ENCODE measurements at places on chromosomes 11 and 22. TPM values are rescaled to one million over a fixed set of nuclear protein-coding genes. Genes with fewer than 3 reads are reported as not detected.

DNA sequence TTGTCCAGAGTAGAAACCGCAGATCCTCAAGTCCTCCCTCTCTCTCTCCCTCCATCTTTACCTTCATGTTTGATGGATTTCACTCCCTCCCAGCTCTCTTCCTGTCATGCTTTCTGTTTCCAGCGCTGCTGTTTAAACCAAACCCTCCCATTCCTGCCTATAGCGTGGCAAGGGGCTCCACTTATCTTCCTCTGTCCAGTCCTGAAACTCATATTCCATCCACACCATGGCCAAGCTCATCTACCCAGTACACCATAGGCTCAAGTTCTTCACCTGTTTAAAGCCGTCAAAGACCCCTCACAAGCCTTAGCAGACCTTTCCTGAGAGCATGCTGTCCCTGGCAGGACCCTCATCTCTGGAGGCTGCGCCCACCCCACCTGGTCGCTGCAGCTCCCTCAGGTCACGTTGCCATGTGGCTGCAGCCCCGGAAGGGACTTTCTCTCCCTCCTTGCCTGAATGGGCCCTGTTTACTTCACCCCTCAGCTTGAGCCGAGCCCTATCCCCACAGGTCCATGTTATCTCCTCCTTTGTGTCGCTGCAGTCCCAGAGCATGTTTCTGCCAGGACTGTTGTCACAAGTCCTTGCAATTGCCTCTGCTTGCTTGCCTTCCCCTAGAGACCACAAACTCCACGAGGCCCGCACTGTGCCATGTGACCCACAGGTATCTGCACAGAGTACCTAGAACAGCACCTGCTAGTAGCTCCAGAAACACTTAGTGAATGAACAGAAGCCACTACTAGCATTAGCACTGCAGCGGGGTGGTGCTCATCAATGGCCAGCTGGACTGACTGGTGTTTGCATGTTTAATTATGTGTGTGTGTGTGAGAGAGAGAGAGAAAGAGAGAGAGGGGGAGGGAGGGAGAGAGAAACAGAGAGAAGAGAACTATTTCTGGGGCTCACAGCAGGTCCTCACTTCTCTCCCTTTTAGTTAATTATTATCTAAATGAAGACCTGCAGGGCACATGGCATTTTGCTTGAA, 149.4 kb upstream of the SNX19 start:
- DNase-seq: no peak

GRCh38 chr11:13210424-13210823, 67.2 kb upstream of the BMAL1 start:
- DNase-seq: peak; percentile 45

Gene GGTLC3
- polyA plus RNA-seq: 0.34 TPM

DNA sequence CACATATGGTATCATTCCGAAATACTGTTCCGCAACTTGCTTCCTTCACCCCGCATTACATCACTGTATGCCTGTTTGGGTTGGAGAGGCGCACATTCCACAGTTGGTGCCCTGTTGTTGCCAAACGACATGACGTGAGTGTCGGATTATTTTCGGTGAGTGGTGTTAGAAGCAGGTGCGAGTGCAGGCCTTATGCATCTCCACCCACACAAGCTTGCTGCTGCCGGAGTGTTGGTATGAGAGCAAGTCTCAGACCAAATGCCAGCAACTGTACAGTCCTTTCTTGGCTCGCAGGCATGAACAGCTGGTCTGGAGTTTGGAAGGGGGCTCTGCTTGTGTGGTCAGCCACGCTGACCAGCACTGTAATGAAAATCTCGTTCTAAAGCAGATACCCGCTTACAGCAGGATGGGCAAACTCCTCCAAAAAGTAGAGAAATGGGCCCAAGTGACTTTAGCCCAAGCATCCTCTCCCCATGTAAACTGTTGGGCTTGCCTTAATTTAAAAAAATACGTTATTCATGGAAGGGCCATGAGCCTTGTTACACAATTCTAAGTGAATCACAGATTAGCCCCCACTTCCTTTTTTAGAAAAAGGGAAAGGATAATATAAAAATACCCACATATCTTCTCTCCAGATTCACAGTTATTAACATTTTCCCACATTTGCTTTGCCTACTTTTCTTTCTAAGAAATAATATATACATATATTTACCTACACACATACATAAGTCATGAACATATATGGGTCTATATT, 48.7 kb upstream of the OR9Q1 start:
- no peak for DNase-seq

Gene KCTD14
- 3.1 TPM for polyA plus RNA-seq

GRCh38 chr11:115409116-115409670, 95.0 kb downstream of the CADM1 start:
- no peak for DNase-seq

- DNase-seq: peak; percentile 67
These were observed 13.9 kb upstream of the TP53AIP1 start for GRCh38 chr11:128956401-128957201.

GRCh38 chr22:36497910-36498665, 8.8 kb downstream of the FOXRED2 start:
- DNase-seq: no peak

- no peak for DNase-seq
These were observed 60.2 kb downstream of the PDE2A start for GRCh38 chr11:72613977-72614376.

DNA sequence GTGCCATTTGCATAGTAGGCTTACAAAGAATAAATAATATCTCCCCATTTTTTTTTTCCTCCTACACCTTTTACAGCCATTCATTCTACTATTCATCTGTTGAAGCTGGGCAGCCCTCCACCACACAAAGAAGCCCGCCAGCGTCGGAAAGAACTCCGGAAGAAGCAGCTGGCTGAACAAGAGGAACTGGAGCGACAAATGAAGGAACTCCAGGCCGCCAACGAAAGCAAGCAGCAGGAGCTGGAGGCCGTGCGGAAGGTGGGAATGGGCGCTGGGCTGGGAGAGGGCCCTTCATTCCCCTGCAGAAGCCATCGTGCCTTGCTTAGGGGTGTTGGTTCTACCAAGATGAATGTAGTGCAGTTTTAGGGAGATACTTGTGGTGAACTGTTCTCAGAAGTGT, 68.6 kb downstream of the SWAP70 start:
- no peak for DNase-seq

Gene LRRC74B
- polyA plus RNA-seq: 0.22 TPM

GRCh38 chr22:26050079-26050478, 119.2 kb upstream of the SEZ6L start:
- DNase-seq: no peak

GRCh38 chr11:75267171-75267970, 26.8 kb downstream of the TPBGL start:
- DNase-seq: no peak

GRCh38 chr11:75862437-75862836, 47.4 kb downstream of the UVRAG start:
- no peak for DNase-seq

DNA sequence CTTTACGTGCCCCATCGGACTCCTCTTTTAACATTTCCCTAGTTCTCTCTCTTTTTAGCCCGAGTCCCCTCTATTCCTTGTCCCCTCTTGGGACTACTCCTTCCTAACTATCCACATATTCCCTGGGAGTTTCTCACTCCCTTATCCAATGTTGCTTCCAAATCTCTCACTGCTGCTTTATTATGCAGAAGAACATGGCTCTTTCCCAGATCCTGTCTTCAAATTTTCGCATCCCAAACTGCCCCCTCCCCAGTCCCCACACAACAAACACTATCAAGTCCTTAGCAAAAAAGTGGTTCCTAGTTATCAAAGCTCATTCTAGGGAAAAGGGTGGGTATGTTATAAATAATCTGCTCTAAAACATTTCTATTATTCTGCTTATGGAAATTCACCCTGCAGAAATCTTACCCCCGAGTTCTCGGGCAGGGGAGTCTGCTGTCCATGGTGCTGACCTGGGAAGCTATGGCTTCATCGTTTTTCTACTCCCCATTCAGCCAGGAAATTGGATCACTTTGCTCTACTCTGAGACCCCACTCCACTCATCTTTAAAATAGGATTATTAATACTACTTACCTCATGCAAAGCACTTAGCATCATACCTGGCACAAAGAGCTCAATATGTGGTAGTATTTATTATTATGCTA, 393.5 kb downstream of the BUD13 start:
- DNase-seq: peak; percentile 22

DNA sequence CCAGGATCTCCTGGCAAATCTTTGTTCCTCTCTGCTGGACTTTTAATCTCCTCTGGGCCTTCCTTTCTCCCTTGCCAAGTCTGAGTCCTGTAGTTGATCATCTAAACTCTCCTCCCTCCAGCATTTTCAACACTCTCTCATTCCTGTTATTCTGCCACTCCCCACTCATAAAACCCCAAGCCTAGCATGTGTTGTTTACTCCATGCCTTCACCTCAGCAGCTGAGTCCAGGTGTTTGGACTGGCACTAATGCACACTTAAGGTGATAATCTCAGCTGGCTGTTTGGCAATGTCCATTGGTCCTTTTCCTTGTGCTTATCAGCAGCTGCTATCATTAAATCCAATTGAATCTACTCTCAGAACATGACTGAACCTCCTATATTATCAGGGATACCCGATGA, 876.8 kb upstream of the TENM4 start:
- DNase-seq: peak; percentile 23

DNA sequence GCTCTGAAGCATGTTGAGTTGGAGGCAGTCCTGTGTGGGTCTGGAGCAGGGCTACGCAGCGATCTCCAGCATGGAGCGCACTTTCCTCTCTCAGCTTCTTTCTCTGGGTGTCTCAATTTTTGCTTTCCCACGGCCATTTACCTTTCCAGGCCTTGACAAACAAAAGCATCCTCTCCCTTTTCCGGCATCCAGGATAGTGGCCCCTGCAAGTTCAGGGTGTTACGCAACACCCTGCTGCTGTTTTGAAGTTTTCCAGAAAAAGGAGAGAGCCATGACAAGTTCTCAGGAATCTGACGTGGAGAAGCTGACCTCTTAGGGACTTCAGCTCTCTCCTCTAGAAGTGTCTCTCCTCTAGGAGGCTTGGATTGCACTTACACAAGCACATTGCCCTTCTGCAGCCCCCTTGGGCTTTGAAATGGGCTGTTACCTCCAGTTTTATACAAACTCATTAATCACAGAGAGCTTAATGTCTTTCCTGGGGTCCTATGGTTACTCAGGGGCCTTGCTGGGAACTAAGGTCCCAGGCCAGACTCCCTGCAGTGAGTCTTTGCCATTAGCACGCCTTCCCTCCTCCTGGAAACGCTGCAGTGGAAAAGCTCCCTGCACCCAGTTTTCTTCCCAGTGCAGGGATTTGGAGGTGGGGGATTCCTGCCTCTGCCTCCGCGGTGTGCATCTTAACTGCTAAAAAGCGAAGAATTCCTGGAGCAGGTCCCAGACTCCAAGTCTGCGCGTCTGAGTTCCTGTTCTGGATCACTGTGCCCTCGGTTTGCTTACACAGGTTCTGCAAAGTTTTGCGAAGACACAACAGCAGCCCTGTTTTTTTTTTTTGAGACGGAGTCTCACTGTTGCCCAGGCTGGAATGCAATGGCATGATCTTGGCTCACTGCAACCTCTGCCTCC, 80.4 kb downstream of the BARX2 start:
- DNase-seq: no peak

GRCh38 chr11:119891055-119891768, 162.2 kb upstream of the NECTIN1 start:
- no peak for DNase-seq

DNA sequence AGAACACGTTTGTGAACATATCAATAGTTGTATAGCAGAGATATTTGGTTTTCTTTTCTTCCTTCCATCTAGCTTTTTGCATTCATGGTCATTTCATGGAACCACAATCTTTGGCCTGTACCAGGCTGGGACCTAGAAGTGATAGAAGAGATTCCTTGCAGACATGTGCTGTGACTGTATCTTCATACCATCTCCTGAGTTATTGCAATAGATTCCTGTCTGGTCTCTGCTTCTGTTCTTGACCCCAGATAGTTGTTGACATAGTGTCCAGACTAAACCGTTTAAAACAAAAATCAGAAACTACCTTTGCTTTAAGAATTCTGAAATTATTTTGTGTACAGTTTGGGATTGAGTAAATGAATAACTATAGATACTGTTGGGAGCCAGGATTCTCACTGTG, 16.8 kb downstream of the PANX1 start:
- DNase-seq: no peak

Gene CECR2
- polyA plus RNA-seq: 1.7 TPM

GRCh38 chr22:38461057-38461413, 6.0 kb upstream of the KCNJ4 start:
- DNase-seq: no peak

DNA sequence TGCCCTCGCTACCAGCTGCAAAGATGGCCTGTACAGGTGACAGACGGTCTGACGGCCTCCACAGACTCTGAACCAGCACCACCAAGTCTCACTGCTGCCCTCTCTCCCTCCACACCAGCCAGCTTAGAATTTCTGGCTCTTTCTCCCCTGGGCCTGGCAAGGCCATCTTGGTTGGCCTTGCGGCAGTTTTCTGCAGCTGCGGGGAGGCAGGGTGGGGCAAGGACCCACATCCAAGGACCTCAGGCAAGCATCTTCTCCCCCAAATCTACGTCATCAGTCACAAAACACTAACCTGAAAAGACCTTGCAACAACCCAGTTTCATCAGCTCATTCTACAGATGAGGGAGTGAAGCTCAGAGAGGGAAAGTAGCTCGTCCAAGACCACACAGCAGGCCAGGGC, 11.7 kb upstream of the POLDIP3 start:
- no peak for DNase-seq

Gene MS4A8
- 112 TPM for polyA plus RNA-seq

GRCh38 chr11:123357990-123358827, 71.9 kb upstream of the GRAMD1B start:
- DNase-seq: peak; percentile 39

- no peak for DNase-seq
These were observed 1.3 kb downstream of the MYH9 start for GRCh38 chr22:36386351-36386899.

GRCh38 chr11:72789493-72790131, 4.2 kb downstream of the STARD10 start:
- DNase-seq: no peak

GRCh38 chr22:19218541-19219233, 40.2 kb upstream of the SLC25A1 start:
- no peak for DNase-seq

Gene NCAPH2
- polyA plus RNA-seq: 31.2 TPM

Gene JHY
- 7.5 TPM for polyA plus RNA-seq

- no peak for DNase-seq
These were observed 1.5 kb downstream of the MPST start for GRCh38 chr22:37021041-37021440.

DNA sequence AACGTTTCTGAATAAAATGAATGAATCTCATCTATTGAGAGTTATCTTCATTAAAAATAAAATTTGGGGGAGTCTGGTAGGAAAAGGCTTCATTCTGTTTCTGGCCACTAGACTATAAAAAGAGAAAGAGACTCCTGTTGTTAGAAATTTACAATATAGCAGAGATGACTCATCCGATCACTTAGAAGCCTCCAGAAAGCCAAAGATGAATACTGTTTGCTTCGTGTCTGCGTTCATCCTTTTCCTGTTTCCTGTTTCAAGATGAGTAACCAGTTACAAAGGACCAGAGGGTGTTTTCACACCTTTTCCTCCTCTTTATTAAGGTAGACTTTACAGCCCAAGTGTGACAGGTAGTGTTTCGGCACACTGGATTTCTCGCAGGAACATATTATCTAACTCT, 1120.7 kb downstream of the LRRC4C start:
- DNase-seq: no peak

Gene OR9G4
- not detected for polyA plus RNA-seq

- no peak for DNase-seq
These were observed 235.7 kb downstream of the SBF2 start for GRCh38 chr11:10058356-10058755.

- no peak for DNase-seq
These were observed 1.9 kb downstream of the CLDN5 start for GRCh38 chr22:19522190-19522880.

Gene SLC15A3
- 19.8 TPM for polyA plus RNA-seq

Gene ADM2
- 11.2 TPM for polyA plus RNA-seq

All from large intestine (tissue), 12 donors.